ENCODE measurements at places on chromosomes 4 and X. TPM values are rescaled to one million over a fixed set of nuclear protein-coding genes. Genes with fewer than 3 reads are reported as not detected.

The FAM241A gene
- polyA plus RNA-seq, result 1.4 TPM

The BMX gene
- 0.67 TPM for polyA plus RNA-seq

The NAT8L gene
- 7.8 TPM for polyA plus RNA-seq

The CPE gene
- polyA plus RNA-seq, result 163 TPM

The PABPC1L2A gene
- not detected for polyA plus RNA-seq

The ZNF674 gene
- polyA plus RNA-seq, result 8.0 TPM

The OPRPN gene
- polyA plus RNA-seq, result not detected

The CFI gene
- 69.3 TPM for polyA plus RNA-seq

The FOXO4 gene
- 29.3 TPM for polyA plus RNA-seq

The MAGEA10 gene
- polyA plus RNA-seq, result not detected

The RBMX2 gene
- 28.9 TPM for polyA plus RNA-seq

The DCAF12L2 gene
- 2.1 TPM for polyA plus RNA-seq

The SLC9B2 gene
- polyA plus RNA-seq, result 6.3 TPM

The RAB33A gene
- 0.37 TPM for polyA plus RNA-seq

The RASSF6 gene
- 9.0 TPM for polyA plus RNA-seq

The SLC49A3 gene
- polyA plus RNA-seq, result 3.5 TPM

The CT83 gene
- not detected for polyA plus RNA-seq

The UGT2B17 gene
- not detected for polyA plus RNA-seq

The BEX1 gene
- 48.4 TPM for polyA plus RNA-seq

The GIMD1 gene
- polyA plus RNA-seq, result not detected

The TECRL gene
- polyA plus RNA-seq, result 0.10 TPM

The RAB41 gene
- 0.87 TPM for polyA plus RNA-seq
